ENCODE measurements at places on chromosomes 7 and 10.

DNA sequence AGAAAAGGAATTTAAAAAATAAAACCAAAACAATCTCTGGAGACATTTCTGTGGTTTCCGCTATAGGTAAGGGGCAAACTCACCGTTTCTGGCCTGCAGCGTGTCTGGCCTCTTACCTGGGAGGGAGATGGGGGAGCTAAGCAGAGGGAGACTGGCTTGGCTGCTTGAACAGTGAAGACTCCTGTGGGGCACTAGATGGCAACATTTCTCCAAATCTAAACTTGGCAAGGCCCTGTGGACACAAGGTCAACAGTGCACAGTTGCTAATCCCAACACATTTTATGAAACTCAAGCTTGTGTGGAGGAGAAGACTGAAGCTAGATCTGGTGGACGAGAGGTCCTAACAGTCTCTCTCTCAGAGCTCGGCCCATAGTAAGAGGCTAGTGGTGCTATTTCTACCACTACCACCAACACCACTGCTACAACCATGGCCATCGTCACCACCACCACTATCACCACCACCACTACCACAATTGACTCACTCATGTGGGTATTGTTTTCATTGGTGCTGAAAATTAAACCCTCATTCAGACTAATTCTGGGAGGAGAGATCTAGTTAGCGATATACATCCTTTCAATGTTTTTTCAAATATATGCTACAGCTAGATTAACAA, 28.4 kb upstream of the CDHR3 start:
- DNase-seq, result peak; percentile 13

GRCh38 chr7:96962221-96962885, 43.0 kb upstream of the DLX6 start:
- peak; percentile 29 for DNase-seq

GRCh38 chr7:39504963-39505362, 61.2 kb upstream of the YAE1 start:
- no peak for DNase-seq

DNA sequence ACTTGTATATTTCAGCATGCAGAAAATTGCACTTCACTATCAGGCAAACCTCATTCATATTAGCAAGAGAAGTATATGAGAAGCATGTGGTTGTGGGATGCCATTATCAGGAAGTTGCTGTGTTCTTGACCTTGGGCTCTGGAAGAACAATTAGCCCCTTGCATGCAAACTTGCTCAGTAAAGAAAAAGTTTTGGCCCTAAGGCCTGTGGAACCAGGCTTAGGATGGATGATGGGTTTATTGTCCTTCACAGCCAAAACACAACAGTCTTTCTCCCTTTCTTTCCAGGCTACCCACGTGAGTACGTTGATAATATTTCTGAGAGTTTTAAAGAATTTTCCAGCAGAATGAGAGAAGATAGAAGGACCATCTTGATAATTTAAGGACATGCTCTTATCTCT, 166.4 kb downstream of the AUTS2 start:
- no peak for DNase-seq

- no peak for DNase-seq
Measured at GRCh38 chr7:129780974-129781927, 169.7 kb downstream of the NRF1 start.

DNA sequence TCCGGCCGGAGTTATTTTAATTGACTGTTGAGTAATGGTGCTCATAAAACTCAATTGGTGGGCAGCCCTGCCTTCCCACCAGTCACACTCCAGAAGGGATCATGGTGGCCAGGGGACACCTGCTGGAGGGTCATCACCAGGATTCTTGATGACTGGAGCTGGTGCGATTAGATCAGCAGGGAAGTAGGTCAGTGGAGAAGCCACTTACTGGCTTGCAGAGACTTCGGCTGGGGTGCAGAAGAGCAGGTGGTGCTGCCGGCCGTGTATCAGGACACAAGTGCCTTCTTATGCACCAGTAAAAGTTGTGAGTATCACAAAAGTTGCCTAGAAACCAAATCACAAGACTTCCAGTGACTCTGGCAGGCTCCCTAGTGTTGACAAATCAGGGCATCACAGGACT, 82.6 kb upstream of the CHCHD3 start:
- DNase-seq, result no peak

DNA sequence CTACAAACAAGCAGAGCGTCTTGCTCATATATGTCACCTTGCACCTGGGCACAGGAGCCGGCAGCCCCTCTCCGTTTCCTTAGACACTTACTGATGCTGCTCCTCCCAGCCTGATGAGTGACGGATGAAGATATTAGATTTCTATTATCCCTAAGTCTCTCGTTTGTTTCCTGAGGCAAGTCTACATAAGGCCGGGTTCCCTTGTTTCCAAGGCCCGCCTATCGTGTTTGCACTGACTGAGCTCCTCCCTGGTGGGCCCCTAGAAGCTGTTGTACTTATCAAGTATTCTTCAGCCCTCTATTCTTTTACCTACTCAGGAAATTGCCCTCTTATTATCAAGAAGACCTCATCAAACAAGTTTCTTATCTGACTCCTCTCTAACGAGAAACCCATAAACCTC, 18.5 kb downstream of the SH3PXD2A start:
- DNase-seq, result no peak

DNA sequence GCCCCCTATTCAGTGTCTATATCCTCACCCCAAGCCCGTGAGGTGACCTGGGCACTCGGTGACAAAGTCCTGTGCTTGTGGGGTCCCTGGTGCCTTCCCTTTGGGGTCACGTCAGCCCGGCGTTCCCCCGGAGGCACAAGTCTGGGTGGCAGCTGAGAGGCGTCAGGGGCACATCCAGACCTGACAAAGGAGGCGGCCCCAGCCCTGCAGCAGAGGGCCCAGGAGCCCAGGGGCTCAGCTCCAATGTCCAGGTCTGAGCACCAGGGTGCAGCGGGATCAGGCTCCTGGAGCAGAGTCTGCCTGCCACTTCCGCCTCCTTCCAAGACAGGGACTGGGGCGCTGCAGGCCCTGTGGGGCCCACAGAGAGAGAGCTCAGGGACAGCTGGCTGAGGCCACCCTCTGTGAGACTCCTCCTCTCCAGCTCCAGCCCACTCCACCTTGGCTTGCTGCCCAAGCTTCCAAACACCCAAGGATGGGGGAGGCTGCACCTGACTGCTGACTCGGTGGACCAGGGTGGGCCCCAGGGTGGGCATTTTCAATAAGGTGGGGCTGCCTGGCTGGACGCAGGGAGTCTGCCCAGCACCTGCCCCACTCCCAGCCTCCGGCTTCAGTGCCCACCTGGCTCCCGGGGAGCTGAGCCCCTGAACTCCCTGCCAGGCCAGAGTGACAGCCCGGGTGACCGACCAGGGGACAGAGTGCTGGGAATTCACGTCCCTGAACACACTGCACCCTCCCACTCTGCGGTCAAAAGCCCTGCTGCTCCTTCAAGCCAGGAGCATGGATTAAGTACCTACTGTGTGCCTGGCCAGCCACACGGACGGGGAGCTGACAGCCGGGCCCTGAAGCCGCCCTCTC, 1.0 kb upstream of the KNDC1 start:
- no peak for DNase-seq

- DNase-seq, result peak; percentile 78
Measured at GRCh38 chr7:50610521-50611277, 45.5 kb upstream of the DDC start.

DNA sequence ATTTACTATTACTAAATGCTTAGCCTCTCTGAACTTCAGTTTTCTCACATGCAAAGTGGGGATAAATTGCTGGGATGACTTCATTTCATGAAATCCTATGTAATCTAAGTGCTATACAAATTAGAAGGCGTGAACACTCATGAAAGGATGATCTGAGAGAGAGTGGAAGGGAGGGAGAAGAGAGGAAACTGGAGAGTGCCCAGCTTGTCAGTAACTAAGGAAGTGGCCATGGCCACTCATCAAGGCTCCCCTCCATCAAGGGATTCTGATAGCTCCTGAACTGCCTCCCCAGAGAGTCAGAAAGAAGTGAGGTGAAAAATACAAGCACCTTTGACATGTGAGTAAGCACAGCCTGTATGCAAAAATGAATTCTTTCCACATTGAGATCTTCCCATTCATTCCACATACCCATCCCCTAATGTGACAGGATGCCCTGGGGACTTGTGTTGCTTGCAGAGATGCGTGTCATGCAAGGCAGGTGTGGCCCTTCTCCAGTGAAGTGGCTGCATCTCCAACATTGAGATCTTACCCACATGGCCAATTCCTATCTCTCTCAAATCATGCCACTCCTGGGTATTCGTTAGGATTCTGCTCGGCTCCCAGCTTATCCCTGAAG, 76.5 kb upstream of the ITPRID1 start:
- no peak for DNase-seq

DNA sequence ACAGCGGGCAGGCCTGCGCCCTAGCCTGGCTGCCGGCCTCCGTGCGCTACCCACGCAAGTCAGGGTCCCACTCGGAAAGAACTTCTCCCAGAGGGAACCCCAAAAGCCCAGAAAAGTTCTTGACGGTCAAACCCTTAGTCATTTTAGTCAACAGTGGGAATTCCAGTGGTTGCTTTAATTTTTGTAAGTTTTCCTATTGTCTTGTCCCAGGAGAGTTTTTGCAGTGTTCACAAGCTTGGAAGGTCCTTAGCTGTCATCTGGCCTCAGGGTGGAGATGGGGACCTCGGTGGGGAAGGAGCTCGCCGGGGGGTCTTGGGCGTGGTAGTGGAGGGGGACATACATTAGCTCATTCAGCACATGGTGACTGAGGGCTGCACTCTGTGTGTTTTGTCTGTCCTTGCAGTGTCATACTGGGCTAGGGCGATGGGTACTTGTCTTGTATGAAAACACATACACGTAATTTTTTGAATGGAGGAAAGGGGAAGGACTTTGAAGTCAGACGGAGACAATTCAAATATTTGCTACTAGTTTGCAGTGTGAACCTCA, 736 bp downstream of the MINDY4 start:
- DNase-seq, result no peak

DNA sequence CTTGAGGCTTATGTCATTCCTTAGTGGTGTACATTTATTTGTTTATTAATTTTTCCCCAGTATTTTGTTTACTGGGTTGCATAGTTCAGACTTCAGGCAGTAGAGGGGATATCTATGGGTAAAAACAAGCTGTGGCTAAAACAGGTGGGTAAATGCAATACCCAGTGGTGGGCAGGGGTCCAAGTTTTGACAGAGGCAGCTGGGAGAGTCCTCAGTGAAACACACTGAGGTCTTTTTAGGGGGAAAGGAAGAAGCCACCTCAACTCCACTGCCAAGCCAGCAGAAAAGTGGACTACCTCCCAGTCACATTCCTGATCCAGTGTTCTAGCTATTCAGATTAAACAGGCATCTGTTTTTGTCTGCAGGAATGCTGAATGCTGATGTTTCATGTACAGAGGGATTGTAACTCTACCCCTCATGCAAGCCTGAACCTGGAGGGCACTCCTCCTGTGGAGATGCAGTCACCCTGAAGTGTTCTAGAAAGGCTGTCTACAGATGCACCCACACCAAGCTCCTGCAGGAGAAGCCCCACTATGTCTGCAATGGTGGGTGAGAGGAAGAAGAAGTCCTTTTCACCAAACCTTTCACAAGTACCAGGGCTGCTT, 757.8 kb downstream of the INHBA start:
- DNase-seq, result no peak

DNA sequence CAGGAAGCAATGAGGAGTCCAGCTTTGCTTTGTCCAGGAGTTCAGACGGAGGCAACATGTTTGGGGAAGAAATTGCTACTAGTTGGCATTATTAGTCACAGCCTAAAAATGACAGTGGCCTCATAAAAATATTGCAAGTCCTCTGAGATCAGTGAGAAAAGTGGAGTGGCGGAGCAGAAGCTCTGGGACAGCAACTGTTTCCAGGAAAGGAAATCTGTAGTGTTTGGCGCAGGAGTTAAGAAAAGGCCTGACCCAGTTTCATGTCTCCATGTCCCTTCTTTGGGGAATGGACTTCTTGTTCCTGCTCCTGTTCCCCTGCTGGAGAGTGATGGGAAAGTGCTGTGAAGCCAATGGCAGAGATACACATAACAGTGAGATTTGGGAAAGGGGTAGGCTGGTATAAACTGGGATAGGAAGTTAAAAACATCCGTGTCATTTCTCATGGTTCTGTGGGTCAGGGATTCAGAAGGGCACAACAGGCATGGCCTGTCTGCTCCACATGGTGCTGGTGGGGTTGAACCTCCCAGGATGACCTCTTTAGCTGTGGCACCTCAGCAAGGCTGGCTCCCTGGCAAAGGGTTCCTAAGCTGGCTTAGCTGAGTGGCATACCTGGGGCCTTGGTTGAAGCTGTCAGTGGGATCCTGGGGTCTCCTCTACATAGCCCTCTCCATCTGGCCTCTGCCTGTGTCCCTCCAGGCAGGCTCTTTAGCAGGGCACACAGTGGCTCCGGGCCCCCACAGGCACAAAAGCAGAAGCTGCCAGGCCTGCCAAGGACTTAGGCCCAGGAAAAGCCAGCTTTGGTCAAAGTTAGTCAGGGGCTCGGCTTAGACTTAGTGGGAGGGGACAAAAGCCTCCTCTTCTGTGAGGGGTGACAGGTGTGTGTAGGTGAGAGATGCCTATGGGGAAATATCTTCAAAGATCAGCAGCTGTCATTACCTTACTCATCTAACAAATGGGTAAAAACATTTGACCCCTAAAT, 77.7 kb downstream of the WDFY4 start:
- no peak for DNase-seq

DNA sequence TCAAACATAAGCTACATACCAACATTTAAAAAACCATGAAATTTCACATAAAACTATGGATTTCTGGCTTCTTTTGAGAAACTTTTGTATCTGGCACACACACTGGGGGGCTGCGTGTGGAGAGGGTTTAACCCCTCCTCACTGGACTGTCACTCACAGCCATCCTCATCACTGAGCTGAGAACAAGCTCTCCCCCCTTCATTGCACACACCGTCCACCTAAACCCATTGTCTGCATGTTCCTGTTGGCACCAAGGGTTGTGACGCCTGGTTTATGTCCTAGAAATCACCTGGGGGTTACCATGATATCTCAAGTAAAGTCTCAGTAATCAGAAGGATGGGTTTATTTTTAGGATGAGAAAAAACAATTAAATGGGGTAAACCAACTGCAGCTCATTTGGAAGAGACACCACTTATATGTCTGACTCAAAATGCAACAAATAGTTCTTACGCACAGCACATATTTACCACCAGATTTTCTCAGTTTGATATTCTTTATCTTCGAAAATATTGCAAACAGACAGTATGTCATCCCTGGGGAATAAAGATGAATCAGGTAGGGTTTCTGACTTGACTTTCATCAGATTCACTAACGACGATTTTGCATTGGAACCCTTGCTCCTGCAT, 218.5 kb upstream of the KLF6 start:
- no peak for DNase-seq

DNA sequence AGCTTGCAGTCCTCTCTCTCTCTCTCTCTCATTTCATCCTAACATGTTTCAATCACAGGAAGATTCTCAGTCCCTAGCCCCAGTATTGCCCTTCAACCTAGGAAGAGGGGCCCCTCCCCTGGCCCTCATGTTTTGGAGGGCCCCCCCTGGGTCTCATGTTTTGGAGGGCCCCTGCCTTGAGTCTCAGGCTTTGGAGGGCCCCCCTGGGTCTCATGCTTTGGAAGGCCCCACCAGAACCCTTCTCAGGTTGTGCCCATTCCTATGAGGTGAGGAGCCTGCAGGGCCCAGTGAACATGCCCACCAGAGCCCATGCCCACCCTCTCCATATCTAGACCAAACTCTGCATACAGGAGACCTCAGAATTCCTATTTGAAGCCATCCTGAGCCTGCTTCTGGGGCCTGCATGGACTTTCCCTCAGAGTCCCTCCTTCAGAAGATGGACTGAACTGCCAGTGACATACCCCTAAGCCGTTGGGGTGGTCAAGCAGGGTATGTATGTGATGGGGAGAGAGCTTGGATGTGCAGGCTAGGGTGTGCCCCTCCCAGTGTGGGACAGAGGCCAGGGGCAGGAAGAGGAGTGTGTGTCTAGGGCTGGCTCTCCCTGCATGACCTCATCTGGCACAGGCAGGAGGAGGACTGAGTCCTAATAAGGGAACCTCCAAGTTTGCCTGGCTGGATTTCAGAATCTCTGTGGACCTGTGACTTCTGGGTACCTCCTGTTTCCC, 8.1 kb upstream of the VDAC2 start:
- no peak for DNase-seq
